ENCODE measurements at places on chromosomes 7 and 10.

GRCh38 chr7:99078416-99078815 lies 65.5 kb downstream of the SMURF1 start:
- no peak for DNase-seq

DNA sequence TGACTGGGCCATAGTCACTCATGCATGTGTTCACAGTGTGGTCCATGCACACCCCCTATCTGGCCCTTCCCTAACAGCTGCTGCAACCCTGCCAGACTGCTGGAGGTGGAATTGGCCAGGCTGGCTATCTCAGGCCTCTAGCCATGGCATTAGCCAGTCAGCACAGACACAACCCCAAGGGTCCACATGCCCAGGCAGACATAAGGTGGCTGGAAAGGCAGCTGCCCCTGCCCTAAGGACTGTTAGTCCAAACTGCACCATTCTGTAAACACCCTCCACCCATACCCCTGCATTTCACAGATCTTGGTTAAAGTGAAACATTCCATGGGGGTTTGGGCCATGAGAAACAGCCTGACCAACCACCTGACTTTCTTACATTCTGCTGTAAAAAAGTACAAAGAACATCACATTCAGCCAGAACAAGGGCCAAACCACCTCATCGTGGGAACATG lies 137.4 kb upstream of the KCNMA1 start:
- no peak for DNase-seq

DNA sequence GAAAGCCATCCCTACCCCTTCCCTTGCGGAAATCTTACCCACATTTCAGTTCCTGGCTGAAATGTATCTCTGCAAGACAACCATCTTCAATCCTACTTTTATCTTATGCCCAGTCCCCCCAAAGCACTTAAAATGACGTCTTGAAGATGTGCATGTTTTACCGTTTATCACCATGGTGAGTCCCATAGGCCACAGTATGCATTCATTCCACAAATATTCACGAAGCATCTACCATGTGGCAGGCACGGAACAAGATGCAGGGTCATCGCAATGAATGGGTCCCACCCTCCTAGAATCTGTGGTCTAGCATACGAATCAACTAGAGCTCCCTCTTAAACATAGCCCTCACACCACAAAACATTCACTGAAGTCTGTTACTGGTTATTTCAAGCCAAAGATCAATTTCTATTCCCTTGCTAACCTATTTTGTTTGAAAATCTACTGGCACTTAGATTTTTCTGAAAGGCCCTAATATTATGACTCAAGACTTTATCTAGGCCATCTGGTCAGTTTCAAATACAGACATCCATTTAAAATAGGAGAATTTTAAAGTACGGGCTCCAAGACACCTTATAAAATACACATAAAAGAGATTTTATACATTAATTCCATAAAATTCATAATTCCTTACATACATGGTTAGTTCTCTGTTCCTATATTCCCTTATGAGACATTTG lies 99.4 kb downstream of the PARD3 start:
- no peak for DNase-seq

DNA sequence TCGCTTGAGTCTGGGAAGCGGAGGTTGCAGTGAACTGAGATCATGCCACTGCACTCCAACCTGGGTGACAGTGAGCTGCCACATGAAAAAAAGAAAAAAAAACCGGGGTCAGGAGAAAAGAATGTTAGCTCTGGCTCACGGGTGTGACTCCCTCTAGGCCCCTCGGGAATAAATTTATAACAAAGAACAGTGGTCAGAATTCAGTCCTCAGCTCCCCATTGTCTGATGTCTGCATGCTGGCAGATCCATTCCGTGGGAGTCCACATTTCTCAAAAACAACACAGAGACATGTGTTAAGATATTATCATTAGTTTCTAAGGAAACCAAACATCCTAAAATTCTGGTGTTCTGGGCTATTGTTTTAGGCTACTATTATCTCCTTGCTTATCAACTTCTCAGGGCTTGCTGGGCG lies 90.6 kb downstream of the MARCHF5 start:
- no peak for DNase-seq

- DNase-seq = no peak
Measured at GRCh38 chr7:73839743-73840714, 2.3 kb downstream of the METTL27 start.

GRCh38 chr10:95263864-95264226 lies 27.0 kb downstream of the PDLIM1 start:
- no peak for DNase-seq

All from stromal cell of bone marrow (primary cell).